ENCODE measurements at places on chromosomes 2 and 18.

GRCh38 chr2:209259767-209260166 is 164.1 kb upstream of the MAP2 start:
- no peak for DNase-seq

- peak; percentile 64 for DNase-seq
These were observed 1.7 kb downstream of the PJVK start for GRCh38 chr2:178452870-178453269.

GRCh38 chr2:216661639-216662375 is 28.6 kb downstream of the IGFBP2 start:
- no peak for DNase-seq

DNA sequence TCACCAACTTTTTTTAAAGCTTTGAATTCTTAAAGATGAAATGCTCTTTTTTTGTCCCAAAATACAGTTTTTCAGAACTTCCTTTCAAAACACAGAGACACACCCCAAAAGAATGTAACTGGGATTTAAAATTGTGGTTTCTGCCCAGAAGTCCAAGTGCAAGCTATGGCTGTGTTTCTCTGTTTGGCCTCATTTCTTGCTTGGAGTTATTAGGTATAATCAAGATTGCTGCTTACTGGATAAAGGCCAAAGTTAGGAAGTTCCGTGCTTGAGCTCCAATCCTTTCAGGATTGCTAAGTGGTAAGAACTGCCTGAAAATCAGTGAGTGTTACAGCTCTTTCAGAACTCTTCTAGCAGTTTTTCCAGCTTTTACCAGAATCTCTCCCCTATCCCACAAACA is 16.9 kb downstream of the ZBTB7C start:
- DNase-seq, result no peak

DNA sequence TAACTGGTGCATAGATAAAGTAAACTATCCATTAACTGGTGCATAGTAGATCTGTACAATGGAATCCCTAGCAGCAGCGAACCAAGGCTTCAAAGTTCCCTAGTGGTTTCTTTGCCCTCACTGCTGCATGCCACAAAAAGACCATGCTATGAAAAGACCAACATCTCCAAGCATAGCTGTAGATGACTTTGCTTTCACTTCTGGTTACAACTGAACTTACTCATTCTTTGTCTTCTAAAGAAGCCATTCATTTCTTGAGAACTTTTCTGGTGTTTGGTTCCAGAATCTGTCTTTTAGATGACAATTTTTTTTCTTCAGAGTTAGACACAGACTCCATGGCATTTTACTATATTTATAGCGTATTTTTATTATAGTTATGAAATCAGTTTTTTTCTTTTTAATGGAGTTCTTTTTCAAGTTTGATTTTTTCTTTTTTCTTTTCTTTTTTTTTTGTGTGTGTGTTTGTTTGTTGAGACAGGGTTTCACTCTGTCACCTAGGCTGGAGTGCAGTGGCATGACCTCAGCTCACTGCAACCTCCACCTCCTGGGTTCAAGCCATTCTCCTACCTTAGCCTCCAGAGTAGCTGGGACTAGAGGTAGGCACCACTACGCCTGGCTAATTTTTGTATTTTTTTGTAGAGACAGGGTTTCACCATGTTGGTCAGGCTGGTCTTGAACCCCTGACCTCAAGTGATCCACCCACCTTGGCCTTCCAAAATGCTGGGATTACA is 63.6 kb downstream of the SLC35F5 start:
- no peak for DNase-seq

- no peak for DNase-seq
These were observed 34.2 kb downstream of the NPAS2 start for GRCh38 chr2:100853909-100854810.

GRCh38 chr2:121830809-121831208 is 75.4 kb downstream of the TSN start:
- DNase-seq, result no peak

- no peak for DNase-seq
These were observed 348.7 kb upstream of the CDH20 start for GRCh38 chr18:60984510-60984909.

GRCh38 chr2:230358305-230358704 is 31.3 kb downstream of the SP140L start:
- no peak for DNase-seq

DNA sequence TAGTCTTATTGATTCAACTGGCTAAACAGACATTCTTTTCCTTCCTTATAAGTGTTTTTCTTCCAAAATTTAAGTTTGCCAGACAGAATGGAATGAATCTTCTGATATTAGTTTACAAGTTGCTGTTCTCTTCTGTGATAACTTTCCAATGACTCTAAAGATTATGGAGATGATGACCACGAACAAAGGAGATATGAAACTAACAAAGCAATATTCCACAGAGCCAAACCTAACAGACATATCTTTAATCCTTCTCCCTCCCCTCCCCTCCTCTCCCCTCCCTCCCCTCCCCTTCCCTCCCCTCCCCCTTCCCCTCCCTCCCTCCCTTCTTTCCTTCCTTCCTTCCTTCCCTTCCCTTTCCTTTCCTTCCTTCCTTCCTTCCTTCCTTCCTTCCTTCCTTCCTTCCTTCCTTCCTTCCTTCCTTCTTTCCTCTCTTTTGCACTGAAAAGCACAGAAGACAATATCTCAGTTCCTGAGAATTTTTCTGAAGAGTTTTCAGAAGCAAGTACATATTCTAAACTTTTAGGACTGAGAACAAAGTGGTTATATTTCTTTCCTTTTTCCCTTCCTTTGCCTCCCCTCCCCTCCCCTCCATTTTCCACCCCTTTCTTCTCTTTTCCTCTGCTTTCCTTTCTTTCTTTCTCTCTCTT is 89.9 kb downstream of the KCNH7 start:
- DNase-seq, result no peak

- DNase-seq, result no peak
These were observed 961.7 kb upstream of the TMEFF2 start for GRCh38 chr2:193156480-193156879.

DNA sequence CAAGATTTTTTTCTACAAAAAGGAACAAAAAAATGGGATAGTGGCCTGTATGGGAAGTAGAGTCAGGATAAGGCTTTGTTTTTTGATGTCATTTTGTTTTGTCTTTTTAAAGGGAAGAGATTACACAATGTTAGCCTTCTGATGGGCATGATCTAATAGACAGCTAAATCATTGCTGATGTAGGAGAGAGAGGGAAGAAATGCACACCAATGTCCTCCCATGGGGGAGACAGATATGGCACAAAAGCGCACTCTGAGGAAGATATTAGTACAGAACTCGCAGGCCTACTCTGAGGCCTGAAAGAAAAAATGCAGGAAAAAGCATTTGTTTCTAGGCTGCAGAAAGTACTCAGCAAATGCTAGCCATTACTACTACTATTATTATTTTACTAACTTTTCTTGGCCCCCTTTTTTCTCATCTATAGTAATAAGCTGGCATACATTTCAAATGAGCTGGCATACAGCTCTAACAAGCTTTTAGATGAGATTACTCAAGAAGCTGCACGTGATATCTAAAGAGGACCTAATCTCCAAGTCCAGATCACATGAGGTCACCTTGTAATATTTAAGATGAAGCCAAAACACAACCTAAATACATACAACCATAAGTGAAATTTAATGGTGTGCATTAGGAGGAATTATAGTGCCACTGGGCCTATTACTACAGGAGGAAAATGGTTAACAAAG is 269.4 kb upstream of the TANK start:
- DNase-seq, result no peak

GRCh38 chr2:1070601-1071000 is 120.0 kb downstream of the SNTG2 start:
- DNase-seq, result no peak

DNA sequence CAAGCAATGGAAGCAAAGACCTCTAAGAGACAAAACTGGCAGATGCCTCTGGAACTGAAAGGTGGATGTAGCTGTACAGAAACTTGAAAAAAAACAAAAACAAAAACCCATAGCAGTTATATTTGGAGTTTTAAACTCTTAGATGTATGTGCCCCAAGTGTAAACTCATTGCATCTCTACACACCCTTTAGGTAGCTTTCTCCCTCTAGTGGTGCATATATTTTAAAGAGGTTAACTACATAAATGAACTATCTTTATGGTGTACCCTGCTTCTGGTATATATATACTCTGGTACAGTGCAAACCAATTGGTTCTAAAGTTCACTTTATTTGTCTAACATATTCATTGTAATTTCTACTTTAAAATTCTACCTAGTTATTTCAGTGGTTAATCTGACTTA is 518.2 kb downstream of the NRXN1 start:
- DNase-seq, result no peak

Measured in NCI-H2227 treated with DMSO at 0.1 percent for 48 hours (cell line).